ENCODE measurements at places on chromosomes 4 and X.
A peak's percentile ranks its signal among the peaks of the same experiment; 100 is the strongest.

DNA sequence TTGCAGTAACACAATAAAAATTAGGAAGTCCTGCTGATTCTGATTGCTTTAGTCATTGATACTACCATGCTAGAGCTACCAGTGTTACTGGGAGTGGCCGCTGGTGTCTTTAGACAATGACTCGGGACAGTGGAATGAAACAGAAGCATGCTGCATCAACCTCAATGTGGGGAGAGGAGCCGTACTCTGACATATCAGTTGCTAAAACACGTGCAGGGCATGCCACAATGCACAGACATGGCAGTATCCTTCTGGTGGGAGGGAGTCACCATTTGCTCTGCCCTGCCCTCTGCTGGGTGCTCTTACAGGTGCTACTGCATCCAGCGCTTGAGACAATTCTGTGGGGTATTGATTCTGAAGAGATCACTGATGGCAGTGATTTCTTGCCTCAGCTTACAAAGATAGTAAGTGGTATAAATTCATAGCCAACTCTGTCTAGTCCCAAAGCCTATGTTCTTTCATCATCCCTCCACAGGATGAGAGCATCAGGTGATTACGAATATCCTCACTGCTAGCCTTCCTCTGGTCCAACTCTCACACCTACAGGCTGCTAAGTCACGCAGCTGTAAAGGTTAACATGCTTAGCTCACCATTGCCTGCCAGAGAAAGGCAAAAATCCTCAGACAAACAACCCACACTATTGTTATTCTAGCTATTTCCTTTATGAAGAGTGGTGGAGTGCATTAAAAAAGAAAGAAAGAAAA is 43.7 kb downstream of the NSG1 start:
- peak; percentile 64 for DNase-seq

GRCh38 chrX:120749141-120749846 is 119.4 kb upstream of the C1GALT1C1 start:
- peak; percentile 51 for DNase-seq

- no peak for DNase-seq
These were observed 98.6 kb downstream of the RBM47 start for GRCh38 chr4:40530961-40531635.

GRCh38 chrX:154019061-154019621 is 561 bp downstream of the IRAK1 start:
- peak; percentile 40 for DNase-seq

- DNase-seq: no peak
These were observed 31.4 kb upstream of the CHRNA9 start for GRCh38 chr4:40303751-40304150.

DNA sequence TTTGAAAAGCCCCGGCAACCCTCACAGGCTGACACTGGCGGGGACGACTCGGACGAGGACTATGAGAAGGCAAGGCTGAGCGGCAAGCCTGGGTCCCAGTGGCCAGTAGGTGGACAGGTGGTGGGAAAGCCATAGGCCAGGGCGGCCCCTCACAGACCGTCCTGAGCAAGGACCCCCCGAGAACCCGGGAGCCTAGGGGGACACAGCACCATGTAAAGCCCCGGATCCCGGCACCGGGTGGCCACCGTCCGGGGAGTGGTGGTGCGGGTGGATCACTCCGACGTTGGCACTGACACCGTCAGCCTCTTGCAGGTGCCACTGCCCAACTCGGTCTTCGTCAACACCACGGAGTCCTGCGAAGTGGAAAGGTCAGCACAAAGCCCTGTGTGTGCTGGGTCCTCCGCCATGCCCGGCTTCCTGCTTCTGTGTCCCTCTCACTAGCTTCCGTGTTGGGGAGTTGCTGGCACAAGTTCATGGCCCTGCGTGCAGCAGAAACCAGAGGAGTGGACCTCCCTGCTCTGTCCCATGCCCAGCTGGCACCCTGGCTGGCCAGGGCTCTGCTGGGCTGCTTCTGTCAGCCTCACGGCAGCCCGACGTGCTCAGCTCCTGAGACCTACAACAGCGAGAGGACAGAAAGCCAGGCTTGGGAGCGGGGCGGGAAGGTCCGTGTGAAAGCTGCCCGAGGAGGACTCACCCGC is 11.9 kb upstream of the ADD1 start:
- DNase-seq: no peak

DNA sequence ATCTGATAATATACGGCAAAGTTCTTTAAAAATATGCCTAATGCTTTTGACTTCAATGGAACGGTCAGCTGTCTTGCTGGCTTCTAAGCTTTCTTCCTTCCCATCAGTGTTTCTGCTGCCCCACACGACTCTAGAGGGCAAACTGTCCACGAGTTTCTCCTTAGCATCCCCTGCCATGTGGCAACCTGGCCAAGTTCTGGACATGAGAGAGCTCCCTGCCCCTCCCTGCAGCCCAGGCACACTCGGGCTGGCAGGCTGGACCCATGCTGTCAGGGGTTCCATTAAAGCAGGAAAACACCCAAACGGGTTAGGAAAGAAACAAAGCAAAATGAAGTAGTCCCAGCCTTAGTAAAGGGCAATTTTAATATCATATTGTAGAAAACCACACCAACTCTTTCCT is 38.8 kb downstream of the KDR start:
- no peak for DNase-seq

GRCh38 chrX:30593440-30594200 is 16.1 kb upstream of the TASL start:
- DNase-seq: no peak

DNA sequence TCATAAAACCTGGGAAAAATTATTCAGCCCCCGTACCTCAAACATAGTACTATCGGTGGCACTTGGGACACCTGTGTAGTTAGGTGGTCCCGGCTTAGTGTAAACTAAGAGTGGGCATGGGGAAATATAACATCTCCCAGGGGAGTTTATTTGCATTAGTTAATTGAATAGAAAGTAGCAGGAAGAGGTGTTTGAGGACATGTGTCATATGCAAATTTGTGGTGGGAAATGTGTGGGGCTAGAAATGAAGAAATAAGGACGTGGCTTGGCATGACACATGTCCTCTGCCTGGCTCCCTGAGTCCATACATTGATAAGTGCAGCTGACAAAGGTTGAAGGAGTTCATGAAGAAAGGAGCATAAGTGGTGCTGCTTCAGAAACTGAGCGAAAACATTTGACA is 483.6 kb downstream of the SH2D1A start:
- DNase-seq: peak; percentile 16

- DNase-seq: peak; percentile 81
These were observed 30.6 kb downstream of the PTTG2 start for GRCh38 chr4:37990731-37991245.

DNA sequence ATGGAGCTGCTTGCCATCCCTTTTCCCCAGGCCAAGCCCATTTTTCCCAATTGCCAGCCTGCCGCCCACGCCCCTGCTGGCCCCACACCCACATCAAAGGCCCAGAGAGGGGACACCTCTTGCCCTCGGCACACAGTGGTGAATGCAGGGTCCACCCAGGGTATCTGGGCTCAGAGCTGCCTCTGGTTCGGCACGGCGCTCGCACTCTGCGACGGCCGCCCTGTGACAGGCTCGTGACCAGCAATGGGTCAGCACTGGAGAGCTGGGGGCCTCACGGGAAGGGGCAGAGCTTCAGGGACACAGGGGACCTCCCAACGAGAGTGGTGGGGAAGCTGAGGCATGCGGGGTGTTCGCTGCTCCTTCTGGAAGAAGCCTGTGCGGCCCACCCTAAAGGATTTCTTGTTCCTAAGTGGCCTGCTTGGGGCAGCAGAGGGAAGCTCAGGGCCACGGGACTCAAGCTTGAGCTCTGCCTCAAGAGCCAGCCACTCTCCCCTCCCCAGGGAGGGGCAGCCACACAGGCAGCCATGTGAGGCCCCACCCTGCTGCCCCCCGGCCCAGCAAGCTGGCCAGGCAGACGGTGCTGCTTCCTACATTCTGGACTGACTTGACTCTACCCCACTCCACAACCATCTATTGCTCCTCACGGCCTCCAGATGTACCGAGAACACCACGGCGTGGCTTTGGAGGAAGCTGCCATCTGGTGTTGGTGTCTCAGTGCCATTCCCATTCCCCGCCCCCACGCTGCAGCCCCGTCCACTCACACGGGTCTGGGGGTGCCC is 73.7 kb downstream of the ABLIM2 start:
- no peak for DNase-seq

- DNase-seq: peak; percentile 72
These were observed 9.2 kb downstream of the NDUFA1 start for GRCh38 chrX:119880552-119881437.

DNA sequence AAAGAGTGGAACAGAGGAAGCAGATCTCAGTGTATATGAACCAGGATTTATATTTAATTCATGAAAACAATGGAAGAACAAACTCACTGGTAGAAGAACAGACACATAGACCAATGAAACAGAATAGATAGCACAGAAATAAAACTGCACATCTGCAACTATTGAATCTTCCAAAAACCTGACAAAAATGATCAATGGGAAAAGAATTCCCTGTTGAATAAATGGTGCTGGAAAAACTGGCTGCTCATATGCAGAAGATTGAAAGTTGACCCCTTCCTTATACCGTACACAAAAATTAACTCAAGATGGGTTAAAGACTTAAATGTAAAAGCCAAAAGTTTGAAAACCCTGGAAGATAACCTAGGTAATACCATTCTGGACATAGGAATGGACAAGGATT is 391.0 kb downstream of the MAGEB5 start:
- DNase-seq: no peak

GRCh38 chrX:131792356-131792749 is 230.7 kb upstream of the STK26 start:
- no peak for DNase-seq

DNA sequence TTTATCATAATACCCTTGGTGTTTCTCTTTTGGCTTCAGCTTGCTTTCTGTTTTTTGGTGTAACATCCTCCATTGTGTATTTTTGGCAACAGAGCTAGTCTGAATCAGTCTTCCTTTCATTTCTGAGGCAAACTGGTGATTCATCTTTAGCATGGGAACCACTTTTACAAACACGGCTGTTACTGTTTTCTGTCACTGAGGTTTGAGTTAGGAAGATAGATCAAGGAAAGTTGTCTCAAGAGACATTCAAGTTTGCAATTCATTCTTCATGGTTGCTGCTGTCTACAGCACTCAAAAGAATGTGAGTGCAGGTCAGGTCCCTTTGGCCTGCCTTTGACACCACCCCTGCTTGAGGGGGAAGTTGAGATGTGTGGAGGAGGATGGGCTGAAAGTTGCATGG is 36.3 kb downstream of the IL21 start:
- DNase-seq: peak; percentile 26

DNA sequence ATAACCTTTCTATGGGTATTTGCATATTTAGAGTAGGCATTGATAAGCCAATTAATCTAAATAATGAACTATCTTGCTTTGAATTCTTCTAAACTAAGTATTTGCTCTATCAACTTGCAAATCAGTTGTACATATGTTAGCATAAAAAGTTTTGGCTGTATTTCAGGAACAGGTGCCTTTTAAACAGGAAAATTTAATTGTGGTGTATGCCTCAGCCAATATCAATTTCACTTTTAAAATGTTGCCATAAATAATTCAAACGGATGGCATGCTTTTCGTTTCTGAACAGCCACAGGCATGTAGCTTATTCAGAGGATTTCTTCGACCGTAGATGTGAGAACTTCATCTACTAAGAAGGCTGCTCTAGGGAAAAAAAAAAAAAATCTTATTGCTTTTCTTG is 99.9 kb downstream of the DCLK2 start:
- no peak for DNase-seq

- DNase-seq: peak; percentile 73
These were observed 97.1 kb upstream of the MAML3 start for GRCh38 chr4:140250989-140251552.

DNA sequence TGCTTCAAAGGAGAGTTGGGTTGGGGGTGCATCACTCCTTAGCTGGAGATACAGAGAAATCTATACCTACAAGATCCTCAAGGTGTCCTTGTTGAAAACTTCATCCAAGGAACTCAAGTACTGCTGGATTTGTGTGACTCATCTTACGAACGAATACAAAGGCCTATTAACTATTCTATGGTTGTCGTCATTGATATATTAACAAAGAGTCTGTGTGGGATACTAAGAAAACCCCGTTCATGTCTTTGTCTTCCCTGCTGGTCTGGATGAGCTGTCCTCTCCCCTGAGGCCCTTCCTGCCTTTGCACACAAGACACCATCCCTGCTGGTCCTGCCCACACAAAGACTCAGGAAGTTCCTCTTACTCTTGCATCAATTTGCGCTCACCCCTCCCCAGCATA is 54.9 kb upstream of the IRF2 start:
- peak; percentile 87 for DNase-seq

DNA sequence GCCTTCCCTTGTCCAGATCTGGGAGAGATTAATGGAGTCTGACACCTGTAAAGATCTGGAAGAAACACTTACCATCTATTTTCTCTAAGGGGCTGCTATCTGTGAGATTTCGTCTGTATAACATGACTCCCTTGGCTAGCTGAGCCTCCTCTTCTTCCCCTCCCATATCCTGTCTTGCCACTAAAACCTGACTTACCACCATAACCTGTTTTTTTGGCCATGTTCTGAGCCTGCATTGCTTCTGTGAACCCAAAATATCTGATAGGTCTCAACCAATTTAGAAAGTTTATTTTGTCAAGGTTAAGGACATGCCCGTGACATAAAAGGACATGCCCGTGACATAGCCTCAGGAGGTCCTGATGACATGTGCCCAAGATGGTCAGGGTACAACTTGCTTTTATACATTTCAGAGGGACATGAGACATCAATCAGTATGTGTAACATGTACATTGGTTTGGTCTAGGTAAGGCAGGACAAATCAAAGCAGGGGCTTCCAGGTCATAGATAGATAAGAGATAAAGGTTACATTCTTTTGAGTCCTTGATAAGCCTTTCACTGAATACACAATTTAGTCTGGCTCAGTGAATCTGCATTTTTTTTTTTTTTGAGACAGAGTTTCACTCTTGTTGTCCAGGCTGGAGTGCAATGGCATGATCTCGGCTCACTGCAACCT is 11.4 kb downstream of the MGST2 start:
- DNase-seq: no peak

- no peak for DNase-seq
These were observed 228.8 kb downstream of the ADGRL3 start for GRCh38 chr4:61428950-61429349.

- DNase-seq: no peak
These were observed 314.6 kb upstream of the CASK start for GRCh38 chrX:42237956-42238355.

DNA sequence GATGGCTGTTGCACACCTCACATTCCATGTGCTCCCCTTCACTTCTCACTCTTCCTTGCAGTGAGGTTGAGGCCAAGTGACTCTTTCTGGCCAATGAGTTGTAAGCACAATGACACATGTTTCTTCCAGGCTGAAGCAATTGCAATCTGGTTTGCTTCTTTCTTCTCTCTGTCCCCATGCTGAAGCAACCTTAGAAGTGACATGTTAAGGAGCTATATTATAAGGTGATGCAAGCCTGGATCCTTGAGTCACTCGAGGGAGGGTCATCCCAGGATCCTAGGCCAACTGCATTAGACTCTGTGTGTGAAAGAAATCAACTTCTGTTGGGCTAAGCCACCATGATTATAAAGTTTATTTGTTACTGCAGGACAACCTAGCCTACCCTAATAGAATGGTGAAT is 45.5 kb upstream of the HS3ST1 start:
- peak; percentile 28 for DNase-seq

DNA sequence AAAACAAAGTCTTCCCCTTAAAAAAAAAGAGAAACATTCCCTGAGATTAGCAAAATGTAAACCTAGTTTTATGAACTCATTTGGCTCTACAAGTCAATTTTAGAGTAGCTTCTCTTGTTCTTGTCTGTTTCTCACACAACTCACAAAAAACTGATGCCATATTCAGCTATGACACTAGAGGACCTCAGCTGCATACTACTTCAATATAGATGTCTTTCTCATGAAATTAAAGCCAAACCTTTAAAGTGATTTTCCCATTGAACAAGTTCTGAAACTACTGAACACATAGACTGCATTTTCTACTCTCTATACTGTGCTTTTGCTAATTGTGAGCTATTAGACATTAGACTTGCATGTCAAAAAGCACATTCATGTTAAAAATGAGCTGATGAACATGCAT is 49.8 kb downstream of the TBCK start:
- DNase-seq: peak; percentile 60
